ENCODE measurements at places on chromosomes 6 and 20. TPM values are rescaled to one million over a fixed set of nuclear protein-coding genes. Genes with fewer than 3 reads are reported as not detected.

DNA sequence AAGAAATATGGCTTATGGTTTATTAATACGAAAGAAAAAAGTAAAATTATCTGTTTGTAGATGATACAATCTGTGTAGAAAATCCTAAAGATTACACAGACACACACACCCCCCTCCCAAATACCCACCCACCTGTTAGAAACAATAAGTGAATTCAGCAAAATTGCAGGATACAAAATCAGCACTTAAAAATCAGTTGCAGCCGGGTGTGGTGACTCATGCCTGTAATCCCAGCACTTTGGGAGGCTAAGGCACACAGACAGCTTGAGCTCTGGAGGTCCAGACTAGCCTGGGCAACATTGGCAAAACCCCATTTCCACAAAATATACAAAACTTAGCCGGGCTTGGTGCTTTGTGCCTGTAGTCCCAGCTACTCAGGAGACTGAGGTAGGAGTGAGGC lies 42.3 kb downstream of the NINL start:
- H3K27me3 ChIP-seq: no peaks in the 10 kb centered on the region
- H3K4me3 ChIP-seq: no peak overlapping the region
- no peak for DNase-seq
- H3K4me1 ChIP-seq: no peaks in the 10 kb centered on the region
- no peak overlapping the region for H3K27ac ChIP-seq
- H3K36me3 ChIP-seq: no peaks in the 10 kb centered on the region

DNA sequence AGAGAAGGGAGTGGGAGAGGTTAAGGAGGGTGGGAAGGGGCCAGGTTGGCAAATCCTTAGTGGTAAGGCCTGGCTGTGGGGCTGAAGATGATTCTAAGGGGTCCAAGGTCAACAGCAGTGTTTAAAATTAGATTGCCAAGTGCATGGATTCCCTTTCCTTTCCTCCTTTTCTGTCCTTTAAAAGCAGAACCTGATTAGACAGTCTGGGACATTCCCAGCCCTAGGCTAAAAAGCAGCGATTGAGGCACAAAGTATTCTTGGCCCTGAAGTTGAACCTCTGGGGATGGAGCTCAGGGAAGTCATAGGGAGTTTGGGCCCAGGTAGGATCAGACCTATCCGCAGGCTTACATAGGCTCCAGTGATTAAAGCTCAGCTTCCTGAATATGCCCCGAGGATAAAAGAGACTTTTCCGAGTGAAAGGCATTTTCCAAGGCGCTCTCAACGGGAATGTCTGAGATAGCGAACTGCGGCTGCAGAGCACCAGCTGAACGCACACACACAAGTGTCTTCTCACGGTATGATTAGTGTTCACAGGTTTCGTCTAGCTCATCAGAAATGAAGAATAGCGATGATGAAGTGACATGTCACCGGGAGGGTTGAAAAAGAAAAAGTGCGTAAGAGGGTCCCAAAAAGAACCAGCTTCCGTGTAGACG lies 787 bp upstream of the CARMIL1 start:
- H3K36me3 ChIP-seq: no peaks in the 10 kb centered on the region
- H3K27ac ChIP-seq: peak overlapping the region; percentile 83
- DNase-seq: peak; percentile 37
- peak overlapping the region; percentile 74 for H3K4me3 ChIP-seq
- no peaks in the 10 kb centered on the region for H3K27me3 ChIP-seq
- no peaks in the 10 kb centered on the region for H3K4me1 ChIP-seq

- H3K27ac ChIP-seq: no peak overlapping the region
- H3K4me3 ChIP-seq: no peak overlapping the region
- no peak for DNase-seq
- no peaks in the 10 kb centered on the region for H3K4me1 ChIP-seq
- no peaks in the 10 kb centered on the region for H3K27me3 ChIP-seq
- H3K36me3 ChIP-seq: no peaks in the 10 kb centered on the region
Observed at GRCh38 chr6:23524548-23524947, 601.5 kb upstream of the NRSN1 start.

GRCh38 chr6:144820270-144820669 lies 535.1 kb downstream of the UTRN start:
- no peaks in the 10 kb centered on the region for H3K27me3 ChIP-seq
- H3K4me3 ChIP-seq: no peak overlapping the region
- H3K36me3 ChIP-seq: no peaks in the 10 kb centered on the region
- DNase-seq: no peak
- H3K27ac ChIP-seq: no peak overlapping the region
- no peaks in the 10 kb centered on the region for H3K4me1 ChIP-seq

- no peak overlapping the region for H3K27ac ChIP-seq
- H3K27me3 ChIP-seq: no peaks in the 10 kb centered on the region
- no peaks in the 10 kb centered on the region for H3K36me3 ChIP-seq
- no peak overlapping the region for H3K4me3 ChIP-seq
Observed at GRCh38 chr20:4937407-4938319, 63.6 kb downstream of the SLC23A2 start.

DNA sequence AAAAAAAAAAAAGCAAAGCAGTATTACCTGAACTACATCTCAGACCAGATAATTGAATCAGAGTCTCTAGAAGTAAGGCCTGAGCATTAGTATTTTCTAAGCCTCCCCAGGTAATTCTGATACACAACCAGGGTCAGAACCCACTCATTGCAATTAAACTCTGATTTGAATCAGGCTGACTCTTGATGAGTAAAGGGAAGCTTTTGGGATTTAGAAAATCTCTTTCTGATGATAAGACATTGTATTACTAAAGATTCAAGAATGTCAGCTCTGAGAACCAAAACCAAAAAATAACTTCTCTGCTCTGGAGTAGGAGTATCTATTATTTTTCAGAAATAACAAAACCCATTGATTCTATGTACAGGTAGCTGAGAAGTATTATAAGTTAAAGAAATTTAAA lies 100.1 kb upstream of the COL21A1 start:
- H3K4me3 ChIP-seq: no peak overlapping the region
- H3K4me1 ChIP-seq: no peaks in the 10 kb centered on the region
- no peak overlapping the region for H3K27ac ChIP-seq

GRCh38 chr20:58073945-58074856 lies 154.3 kb downstream of the ANKRD60 start:
- peak; percentile 26 for DNase-seq
- no peak overlapping the region for H3K27ac ChIP-seq
- H3K36me3 ChIP-seq: no peaks in the 10 kb centered on the region
- H3K27me3 ChIP-seq: no peaks in the 10 kb centered on the region

DNA sequence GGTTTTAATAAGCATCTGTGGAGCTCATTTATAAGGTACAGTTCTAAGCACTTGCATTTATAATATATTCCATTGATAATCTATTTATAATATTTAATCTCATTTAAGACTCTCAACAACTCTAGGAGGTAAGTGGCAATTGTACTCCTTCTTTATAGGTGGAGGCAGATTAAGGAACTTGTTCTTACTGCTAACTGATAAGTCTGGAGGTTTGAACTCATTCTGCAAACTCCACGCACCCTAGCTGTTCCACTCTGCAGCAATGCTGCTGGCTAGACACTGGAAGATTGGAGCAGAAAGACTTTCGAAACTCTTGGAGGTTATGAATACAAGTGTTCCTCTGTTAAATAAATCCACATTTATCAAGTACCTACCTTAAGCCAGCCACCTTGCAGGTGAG lies 793 bp upstream of the HDAC2 start:
- H3K4me3 ChIP-seq: peak overlapping the region; percentile 91
- H3K27ac ChIP-seq: peak overlapping the region; percentile 80
- H3K36me3 ChIP-seq: no peaks in the 10 kb centered on the region

- H3K4me1 ChIP-seq: no peaks in the 10 kb centered on the region
- no peak overlapping the region for H3K27ac ChIP-seq
- no peak for DNase-seq
- H3K4me3 ChIP-seq: no peak overlapping the region
Observed at GRCh38 chr6:132481189-132481588, 31.7 kb downstream of the STX7 start.

Gene OR2B6
- total RNA-seq: 0.47 TPM

Gene RWDD2A
- total RNA-seq: 2.1 TPM
